ENCODE measurements at places on chromosomes 16 and 17.

DNA sequence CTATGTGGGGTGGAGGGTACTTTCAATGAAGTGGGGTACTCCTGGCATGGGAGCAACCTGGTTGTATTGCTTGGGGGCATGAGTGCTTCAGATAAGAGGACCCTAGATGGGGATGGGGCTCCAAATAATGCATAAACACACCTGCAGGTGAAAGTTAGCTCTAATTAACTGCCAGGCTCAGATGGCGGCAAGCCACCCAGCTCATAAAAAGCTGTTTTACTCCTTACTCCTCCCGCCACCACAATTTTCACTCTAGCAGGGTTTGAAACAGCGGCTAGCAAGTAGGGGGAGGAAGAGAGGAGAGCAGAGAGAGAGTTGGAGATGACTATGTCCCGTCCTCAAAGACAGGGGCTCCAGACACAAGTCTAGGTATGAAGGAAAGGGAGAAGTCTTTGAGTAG, 117.7 kb upstream of the WSCD1 start:
- DNase-seq = no peak

GRCh38 chr17:17467016-17467415, 9.8 kb upstream of the MED9 start:
- no peak for DNase-seq

DNA sequence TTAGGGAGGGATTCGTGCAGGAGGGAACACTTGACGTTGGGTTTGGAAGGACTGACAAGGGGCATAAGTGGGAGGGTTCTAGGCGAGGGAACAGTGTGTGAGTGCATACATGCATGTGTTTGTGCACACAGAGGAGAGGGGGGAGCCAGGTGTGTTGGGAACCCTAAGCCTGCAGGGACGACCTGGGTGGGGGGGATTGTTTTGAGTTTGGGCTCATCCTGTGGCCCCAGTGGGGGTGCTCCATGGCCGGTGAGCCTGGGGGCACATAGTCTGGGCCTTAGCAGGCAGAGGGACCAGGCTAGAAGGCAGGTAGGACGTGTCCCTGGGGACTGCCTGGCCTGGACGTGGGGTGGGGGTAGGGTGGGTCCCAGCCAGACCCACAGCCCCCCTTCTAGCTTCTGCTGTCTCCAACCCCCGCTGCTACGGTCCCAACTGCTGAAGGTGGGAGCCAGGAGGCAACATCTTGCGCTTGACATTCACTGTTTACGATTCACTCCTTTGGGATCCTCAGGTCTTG, 11.9 kb upstream of the RASD1 start:
- no peak for DNase-seq

DNA sequence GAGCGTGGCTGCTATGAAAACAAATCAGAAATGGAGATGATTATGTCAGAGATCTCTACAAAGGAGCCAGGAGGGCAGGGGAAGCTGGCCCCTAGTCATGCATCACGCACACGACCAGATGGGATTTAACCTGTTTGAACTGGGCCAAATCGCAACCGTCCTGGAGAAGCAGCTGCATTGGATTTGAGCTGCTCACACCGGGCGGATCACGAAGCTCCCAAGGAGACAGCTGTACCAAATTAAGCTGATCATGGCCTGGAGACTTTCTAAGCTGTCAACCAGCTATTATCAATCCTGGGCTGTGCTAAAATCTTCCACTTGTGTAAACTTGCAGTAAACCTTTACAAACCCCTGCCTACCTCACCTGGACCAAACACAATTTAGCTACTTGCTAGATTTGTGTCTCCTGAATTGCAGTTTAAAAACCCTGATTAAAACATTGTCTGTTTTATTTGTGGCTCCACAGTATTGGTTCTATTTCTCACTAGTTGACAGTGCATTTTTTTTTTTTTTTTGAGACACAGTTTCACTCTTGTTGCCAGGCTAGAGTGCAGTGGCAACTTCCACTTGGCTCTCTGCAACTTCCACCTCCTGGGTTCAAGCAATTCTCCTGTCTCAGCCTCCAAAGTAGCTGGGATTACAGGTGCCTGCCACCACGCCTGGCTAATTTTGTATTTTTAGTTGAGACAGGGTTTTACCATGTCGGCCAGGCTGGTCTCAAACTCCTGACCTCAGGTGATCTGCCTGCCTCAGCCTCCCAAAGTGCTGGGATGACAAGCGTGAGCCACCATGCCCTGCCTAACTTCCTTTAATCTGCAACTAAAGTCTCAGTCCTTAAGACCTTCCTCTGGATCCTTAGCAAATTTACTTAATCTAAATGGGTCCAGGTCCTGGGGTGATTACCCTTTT, 98.3 kb upstream of the GRIN2A start:
- DNase-seq = no peak

Measured in H54 (cell line).